Stimulated activated CD4-positive, alpha-beta T cell treated with anti-CD3 and anti-CD28 coated beads, Interleukin-1b, Interleukin-23, amount 100 ng/mL, for 1 hour (primary cell): ENCODE measurements at places on chromosomes 2 and 18.
A peak's percentile ranks its signal among the peaks of the same experiment; 100 is the strongest.

GRCh38 chr2:43021791-43022509, 204.5 kb downstream of the ZFP36L2 start:
- DNase-seq = no peak

DNA sequence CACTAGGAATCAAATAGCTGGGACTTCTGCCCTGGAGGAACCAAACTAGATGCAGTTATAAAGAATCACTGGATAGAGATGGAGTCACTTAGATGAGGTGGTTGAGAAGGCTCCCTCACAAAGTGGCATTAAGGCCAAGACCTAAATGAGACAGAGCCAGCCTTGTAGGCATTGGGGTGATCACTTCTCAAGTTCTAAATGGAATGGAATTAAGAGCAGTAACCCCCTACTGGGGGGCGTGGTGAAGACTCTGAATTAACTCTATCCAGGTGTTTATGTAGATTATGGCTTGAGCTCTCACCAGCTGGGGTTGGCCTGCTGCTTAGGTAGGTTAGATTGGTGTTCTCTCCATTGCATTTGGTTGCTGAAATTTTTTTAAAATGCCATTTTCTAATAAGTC, 71.3 kb downstream of the TTC27 start:
- no peak for DNase-seq

DNA sequence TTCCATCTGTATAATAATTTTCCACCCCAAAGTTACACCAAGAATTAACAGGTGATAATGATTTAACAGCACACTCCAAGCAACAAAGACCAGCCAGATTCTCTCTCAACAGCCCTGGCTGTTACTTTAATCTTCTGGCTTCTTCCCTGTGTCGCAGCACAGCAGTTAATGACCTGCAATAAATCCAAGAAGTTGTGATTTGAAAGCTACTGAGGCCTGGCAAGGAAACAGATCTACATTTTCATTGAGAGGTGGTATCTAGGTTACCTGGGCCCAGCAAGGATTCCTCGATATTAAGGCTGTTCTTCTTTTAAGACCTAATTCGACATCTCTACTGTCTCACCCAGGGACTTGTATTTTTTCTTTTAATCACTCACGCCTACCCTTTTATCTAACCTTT, 433.8 kb downstream of the NBAS start:
- DNase-seq = no peak

- DNase-seq = no peak
These were observed 70.6 kb downstream of the CTAGE1 start for GRCh38 chr18:22346953-22347605.

GRCh38 chr2:6780765-6781274, 84.9 kb downstream of the CMPK2 start:
- DNase-seq = no peak

GRCh38 chr2:38876407-38876806, 631 bp downstream of the MORN2 start:
- no peak for DNase-seq

GRCh38 chr18:74197705-74198341, 49.5 kb downstream of the TIMM21 start:
- no peak for DNase-seq

- no peak for DNase-seq
These were observed 1563.0 kb downstream of the SUCLG1 start for GRCh38 chr2:82896117-82896516.

- DNase-seq = peak; percentile 45
These were observed 48.8 kb downstream of the ADNP2 start for GRCh38 chr18:80157708-80158343.

GRCh38 chr18:59921384-59921891, 21.6 kb downstream of the PMAIP1 start:
- DNase-seq = no peak

DNA sequence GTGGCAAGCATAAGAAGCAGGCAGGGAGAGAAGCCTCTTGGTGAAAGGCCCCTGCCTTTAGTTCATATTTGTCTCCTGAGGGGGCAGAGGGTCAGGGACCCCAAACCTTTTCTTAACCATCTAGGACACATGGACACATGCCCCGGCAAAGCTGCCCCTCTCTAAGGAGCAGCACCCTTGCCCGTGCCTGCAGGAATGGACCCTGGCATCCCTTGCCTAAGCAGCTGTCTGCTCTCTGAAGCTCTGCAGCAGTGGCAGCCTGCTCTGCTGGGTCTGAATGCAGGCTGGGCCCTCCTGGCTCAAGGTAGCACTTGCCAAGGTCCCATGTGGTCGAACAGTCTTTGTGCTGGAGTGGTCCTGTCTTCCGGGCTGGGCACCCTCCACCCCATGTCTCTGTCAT, 174.4 kb downstream of the CELF4 start:
- DNase-seq = no peak

GRCh38 chr2:38665854-38666555, at the start of gene GALM:
TSS of gene GALM (plus strand) at chr2:38666114. CDS start at chr2:38666162, 48 bp downstream.
- DNase-seq = no peak

- DNase-seq = no peak
These were observed 92.9 kb downstream of the FMNL2 start for GRCh38 chr2:152427902-152428301.

GRCh38 chr2:17043173-17043572, 377.5 kb upstream of the CYRIA start:
- DNase-seq = no peak

- DNase-seq = no peak
These were observed 469.4 kb downstream of the DLGAP1 start for GRCh38 chr18:3985664-3986063.

DNA sequence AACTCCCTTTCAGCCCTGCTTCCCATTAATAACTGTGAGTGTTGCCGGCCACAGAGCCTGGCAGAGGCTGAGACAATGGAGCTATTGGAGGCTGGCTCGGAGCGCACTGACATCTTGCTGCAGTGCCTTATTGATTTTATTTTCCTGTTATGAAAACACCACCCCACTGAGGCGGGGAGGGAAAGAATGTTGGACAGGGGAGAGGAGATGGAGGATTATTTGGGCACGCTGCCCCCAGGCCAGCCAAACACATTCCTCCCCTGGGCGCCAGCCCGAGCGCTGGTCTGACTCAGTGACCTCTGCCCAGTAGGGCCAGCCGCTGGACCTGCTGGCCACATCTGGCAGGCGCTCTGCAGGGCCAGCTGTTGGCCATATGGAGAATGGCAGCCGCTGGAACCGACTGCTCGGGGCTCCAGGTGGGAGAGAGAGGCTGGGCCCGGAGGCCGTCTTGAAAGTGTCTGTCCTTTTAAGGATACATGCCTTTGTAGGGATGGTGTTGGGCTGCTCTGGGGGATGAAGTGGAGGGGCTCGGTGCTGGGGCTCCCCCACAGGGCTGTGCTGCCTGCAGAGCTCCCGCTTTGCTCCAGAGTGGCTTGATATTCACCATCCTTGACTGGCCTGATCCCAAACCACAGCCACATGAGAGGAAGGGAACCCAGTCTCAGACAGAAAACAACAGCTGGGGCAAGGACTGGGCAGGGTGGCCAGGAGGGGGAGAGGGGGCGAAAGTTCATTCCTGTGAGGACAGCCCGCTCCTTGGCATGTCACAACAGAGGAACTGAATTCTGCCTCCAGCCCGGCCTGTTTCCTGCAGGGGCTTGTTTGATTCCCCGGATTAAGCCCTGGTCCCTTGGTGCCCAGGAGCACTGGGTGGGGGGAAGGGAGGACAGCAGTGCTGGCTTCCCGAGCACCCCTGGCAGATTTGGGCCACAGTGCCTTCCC, 179.0 kb downstream of the KLHL29 start:
- no peak for DNase-seq

DNA sequence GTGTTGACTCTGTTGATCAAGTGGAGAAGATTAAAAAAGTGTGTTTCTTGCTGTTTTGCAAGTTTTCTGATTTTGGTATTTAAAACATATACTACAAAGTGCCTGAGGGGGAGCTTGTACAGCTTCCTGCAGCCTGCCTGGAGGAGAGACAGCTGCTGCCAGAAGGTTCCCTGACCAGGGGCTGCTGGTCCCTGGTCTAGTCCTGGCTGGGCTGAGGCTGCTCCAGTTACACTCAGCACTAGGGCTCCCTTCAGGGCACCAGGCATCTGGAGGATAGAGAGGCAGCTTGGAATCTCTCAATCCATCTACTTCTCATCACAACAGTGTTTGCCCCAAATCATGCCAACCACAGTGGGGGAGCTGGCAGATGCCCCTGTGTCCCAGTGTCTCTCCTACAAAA, 4.8 kb downstream of the MC2R start:
- DNase-seq = no peak
